ENCODE measurements at places on chromosomes 16 and 17.

DNA sequence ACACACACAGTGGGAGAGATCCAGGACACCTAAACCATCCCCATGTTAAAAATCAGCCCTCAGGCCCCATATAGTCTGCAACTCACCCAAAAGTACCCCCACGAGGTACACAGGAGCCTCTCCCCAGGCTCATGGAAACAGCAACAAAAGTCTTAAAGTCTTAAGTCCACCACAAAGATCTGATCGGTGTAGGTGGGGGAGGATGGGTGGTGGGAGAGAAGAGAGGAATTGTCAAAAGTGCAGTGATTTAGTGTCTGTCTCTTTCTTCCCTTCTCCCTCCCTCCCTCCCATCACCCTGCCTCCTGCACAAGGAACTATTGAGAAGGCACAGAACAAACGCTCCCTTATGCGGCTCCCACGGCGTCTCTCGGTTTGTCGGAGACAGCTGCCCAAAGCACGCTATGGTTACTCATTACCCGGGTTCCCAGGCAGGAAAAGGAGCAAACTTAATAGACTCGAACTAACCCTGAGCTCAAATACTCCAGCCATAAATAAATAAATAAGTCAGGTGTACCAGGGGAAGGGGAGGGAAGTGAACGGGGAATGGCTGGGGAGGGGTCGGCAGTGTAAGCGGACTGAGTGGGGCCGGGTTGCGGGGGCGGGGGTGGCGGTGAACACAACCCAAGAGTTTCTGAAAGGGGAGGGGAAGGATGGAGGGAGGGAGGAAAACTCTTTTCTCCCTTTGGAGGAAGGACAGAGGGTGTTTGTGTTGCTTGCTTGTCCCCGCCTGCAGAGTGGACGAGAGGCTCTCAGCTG is 477.4 kb downstream of the SLC39A11 start:
- DNase-seq, result no peak

DNA sequence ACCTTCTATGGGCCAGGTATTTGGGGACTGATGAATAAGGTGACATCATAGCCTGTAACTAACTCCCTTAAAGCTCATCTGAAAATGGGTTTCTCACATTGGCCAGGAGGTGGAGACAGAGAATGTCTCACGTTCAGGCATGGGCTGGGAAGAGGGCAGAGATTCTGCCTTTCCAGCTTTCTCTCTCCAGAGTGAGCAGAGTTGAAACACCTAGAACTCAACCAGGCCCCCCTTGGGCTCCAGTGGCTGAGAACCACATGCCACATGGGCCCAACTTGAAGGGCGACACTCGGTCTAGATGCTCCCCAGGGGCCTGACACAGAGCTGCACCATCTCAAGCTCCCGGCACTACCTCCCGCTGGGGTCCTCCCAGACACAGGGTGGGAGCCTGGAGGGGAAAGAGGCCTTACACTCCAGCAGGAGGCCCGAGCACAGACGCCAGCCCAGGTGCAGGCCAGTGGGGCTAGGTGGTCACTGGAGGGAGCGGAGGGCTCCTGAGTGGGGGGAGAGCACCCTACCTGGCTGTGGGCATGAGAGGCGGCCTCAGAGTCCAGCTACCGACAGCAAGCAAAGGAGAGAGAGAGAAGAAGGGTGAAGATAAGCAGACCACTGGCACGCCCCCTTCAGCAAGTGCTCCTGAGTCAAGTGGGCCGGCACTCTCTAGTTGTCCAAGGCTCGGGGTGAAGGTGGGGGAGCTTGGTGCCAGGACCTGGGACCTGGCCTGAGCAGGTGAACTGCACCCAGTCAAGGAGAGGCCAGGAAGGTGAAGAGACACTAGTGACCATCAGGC is 55.9 kb downstream of the MYO18A start:
- peak; percentile 48 for DNase-seq

GRCh38 chr17:75269844-75270217 is 1.2 kb downstream of the MIF4GD start:
- peak; percentile 14 for DNase-seq

DNA sequence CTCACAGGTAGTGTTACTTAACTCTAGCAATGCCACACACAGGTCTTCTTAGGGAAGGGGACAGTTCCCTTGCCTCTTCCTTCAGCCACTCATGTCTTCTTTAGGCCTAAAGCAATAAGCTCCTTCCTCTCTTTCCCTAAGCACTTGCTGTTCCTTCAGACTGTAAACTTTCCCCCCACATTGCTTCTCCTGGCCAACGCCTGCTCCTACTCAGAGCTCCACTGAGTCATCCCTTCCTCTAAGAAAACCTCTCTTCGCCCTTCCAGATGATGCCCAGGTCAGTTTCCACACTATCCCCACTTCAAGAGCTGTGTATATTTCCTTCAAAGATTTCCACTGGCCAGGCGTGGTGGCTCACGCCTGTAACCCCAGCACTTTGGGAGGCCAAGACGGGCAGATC is 12.5 kb upstream of the EPOP start:
- no peak for DNase-seq

DNA sequence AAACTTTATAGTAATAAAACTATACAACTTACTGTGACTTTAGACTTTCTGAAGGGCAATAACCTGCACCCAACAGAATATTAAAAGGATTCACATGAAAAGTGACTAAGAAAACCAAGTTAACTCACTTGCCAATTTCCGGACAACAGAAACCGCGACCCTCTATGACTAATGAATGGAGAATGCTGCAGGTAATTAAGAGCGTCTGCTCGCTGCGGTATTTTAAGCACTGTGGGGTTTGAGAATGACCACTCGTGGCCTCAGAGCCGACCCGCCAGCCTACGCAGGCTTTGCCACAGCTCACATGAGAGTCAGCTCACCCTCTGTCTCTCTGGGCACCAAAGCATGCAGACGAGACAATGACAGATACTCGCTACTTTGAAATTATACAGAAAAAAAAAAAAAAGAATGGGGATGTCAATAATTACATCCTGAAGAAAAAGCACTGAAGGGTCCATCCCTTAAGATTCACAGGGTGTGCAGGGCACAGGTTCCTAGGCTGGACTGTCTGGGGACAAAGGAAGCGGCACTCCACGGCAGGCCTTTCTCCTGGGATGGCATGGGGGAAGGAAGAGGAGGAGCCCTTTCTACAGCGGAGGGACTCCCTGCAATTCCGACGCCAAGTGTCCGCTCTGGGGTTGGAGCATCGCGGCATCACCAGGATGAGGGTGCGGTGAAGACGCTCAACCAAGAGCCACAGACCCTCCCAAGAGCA is 35.0 kb downstream of the ZCCHC14 start:
- peak; percentile 59 for DNase-seq

GRCh38 chr17:75199886-75200618 is 5.4 kb upstream of the NUP85 start:
- no peak for DNase-seq

GRCh38 chr17:74840989-74841666 is 18.6 kb downstream of the GRIN2C start:
- no peak for DNase-seq

- DNase-seq, result no peak
Measured at GRCh38 chr17:385178-385835, 32.7 kb upstream of the RPH3AL start.

- peak; percentile 81 for DNase-seq
Measured at GRCh38 chr17:50919321-50920040, 53.3 kb upstream of the TOB1 start.

GRCh38 chr17:57752031-57752905 is 7.2 kb upstream of the CCDC182 start:
- no peak for DNase-seq

GRCh38 chr16:9119795-9120194 is 28.4 kb downstream of the HAPSTR1 start:
- DNase-seq, result no peak

GRCh38 chr16:67461600-67462278 is 19.2 kb downstream of the ATP6V0D1 start:
- DNase-seq, result no peak

- no peak for DNase-seq
Measured at GRCh38 chr17:39954876-39955275, 7.9 kb upstream of the GSDMA start.

- DNase-seq, result peak; percentile 16
Measured at GRCh38 chr17:17724307-17725010, 43.2 kb downstream of the RAI1 start.

- DNase-seq, result no peak
Measured at GRCh38 chr16:19888834-19889233, 4.2 kb upstream of the GPRC5B start.

DNA sequence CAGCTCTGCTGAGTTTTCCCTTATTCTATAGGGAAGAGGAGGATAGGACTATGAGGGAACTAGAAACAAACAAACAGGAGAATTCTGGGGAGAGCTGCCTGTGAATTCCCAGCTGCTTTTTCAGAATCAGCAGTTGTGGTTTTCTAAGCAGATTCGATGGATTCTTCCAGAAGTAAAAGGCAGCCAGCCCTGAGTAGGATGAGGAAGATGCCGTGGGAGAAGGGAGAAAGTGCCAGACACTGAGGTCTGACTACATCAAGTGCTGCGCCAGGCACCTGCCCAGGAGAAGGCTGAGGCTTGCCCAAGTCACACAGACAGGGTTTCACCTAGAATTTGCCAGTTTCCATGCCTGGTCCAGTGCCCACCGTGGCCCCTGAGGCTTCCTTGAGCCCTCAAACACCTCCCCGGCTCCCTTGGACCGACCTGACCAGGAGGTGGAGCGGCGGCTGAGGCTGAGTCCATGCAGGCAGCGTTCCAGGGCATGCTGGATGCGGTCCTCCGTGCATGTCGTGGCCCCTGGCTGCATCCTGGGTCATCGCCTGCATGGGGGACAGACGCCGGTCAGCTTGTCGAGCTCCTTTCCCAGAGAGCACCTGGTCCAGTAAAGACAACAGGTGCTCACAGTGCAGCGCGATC is 43.6 kb upstream of the PIK3R6 start:
- no peak for DNase-seq

DNA sequence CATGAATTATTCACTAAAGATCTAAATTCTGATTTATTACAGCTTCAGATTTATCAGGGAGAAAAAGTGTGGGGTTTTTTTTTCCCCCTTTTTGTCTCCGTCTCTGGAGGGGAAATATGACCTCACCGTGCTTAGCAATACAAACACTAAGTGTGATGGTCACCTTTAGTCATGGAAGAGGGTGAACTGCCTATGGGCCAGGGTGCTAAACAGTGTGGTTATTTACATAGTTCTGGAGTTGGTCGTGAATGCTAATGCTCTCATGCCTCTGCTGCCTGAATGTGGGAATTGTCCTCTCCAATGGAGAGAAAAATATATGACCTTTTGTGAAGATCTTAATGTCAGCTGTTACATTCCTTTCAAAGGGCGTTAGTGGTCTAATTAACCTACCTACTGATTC is 44.8 kb upstream of the MSI2 start:
- DNase-seq, result no peak

DNA sequence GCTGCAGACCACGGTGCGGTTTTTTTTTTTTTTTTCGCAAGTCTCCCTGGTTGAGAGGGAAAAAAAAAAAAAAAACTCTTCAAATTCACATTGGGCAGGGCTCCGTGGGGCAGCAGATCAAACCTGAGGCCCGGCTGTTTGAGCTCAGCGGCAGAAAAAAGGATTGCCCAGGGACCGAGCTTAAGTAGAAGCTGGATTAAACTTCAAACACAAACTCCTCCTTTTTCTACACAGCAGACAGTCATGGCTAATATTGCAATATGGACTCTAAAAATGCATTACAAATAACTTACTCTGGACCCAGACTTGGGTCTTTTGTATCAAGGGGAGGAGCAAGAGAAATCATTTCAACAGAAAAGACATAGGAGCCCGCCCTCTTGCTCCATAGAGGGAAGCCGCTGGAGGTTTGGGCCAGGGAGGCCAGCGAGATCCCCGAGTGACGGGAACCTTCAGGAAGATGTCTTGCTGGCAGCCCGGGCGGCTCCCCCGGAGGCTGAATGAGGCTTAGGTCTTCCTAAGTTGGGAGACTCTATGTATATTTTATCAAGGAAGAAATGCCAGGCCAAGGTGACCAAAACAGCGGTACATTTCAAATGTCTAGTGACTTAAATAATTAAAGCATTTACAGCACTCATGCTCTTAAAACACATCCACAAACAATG is 167.7 kb downstream of the ZNF423 start:
- no peak for DNase-seq

DNA sequence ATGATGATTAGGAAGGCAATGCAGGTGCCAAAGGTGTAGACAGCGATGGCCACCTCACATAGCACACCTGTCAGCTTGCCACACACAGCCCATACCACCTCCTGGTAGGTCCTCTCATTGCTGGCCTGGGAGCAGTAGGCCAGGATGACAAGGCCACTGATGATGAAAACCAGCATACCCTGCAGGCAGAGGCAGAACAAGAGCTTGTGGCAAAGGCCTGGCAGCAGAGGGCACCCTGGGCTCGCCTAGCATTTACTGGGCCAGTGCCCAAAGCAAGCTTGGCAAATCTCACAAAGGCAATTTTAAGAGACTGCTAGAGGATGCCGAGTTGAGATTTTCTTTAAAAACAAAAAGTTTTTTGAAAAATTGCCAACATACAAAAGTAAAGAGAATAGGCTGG is 5.9 kb downstream of the SLC38A7 start:
- DNase-seq, result no peak

GRCh38 chr16:81003610-81004460 is 2.9 kb downstream of the CMC2 start:
- DNase-seq, result no peak

DNA sequence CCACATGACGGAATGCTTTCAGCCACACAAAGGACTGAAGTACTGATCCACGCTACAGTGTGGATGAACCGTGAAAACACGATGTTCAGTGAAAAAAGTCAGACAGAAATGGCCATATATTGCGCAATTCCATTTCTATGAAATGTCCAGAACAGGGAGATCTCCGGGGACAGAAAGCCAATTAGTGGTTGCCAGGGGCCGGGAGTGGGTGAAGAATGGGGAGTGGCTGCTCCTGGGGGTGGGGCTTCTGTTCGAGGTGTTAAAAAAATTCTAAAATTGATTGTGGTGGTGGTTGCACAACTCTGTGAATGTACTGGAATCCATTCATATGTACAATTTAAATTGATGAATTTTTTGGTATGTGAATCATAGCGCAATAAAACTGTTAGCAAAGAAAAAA is 154.8 kb upstream of the HSBP1 start:
- no peak for DNase-seq

DNA sequence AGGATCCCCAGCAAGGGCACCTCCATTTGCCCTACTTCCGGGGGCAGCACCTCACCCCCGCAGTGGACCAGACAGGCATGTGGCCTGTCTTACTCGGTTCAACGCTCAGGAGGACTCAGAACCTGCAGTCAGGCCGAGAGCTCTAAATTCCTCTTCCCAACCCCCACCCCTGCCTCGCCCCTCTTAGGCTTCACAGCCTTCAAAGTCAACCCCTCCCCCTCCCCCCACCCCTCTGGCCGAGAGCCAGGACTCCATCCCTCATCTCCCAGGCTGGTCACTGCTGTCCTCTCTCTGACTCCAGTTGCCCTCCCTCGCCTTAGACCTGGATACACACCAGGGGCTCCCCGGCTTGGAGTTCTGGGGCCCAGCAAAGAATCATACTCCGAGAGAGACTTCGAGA is 8.1 kb upstream of the HS3ST6 start:
- DNase-seq, result no peak

DNA sequence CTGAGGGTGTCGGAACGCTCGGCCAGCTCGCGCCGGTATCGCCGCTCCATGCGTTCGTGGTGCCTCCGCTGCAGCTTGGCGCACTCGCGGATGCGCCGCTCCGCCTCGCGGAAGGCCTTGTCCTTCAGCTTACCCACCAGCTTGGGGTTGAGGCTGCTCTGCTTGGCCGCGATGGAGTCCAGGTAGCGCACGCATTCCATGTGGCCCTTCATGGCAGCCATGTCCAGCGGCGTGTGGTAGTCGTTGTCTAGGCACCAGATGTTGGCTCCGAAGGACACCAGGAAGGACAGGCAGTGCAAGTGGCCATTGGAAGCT is 2.8 kb downstream of the USH1G start:
- no peak for DNase-seq

Data from stimulated activated CD4-positive, alpha-beta T cell treated with anti-CD3 and anti-CD28 coated beads, Interleukin-4, amount 100 ng/mL, for 24 hours (primary cell).